ENCODE measurements at places on chromosomes 13 and 19.
A peak's percentile ranks its signal among the peaks of the same experiment; 100 is the strongest.

DNA sequence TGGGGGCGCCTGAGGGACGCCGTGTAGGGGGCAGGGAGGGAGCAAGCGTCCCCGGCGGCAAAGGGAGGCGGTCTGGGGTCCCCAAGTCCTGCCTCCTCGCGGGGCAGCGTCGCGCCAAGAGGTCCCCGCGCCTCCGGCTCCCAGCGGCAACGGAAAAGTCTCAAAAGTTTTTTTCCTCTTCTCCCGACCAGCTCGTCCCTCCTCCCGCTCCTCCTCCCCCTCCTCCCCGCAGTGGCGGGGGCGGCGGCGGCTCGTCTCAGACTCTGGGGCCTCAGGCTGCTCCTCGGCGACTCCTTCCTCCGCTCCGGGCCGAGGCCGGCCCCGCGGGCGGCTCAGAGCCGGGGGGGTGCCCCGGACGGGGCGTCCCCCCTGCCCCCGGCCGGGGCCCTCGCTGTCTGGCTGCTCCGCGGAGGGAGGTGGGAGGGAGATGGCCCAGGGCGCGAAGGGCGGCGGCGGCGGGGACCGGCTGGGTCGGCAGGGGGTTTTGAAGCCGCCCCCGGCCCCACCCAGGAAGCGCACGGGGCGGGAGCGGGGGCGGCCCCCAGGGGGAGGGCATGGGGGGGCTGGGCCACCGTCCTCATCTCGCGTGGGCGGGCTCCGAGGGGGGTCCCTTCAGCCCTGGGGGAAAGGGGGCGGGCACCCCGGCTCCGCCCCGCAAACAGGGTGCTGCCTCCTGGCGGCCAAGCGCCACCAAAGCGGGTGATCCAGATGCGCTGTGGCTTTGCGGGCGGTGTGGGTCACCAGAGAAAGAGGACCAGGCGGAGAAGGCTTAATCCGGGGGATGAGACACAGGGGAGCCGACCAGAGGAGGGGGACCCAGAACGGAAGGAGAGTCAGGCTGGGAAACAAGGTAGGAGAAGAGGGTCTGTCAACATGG, at the start of gene TGFB1:
Gene TGFB1 (minus strand): TSS at position 457 of the 877 bp plus-strand sequence. CDS start 878 bp downstream, outside the sequence.
- peak; percentile 93 for DNase-seq

DNA sequence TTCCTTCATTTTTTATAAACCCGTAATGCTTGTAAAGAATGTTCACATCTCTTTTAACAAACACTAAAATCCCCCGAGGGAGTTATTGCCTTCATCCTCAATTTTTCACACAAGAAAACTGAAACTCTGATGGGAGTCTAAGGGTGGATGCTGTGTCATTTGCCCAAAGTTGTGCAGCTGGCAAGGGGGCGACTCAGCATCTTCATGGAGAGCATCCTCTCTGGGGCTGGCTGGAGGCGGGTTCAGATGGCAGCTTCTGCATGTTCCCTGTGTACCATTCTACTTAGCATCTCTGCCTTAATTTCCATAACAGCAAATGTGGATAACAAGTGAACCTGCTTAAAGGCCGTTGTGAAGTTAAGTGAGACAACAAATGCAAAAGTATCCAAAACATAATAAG, 256.4 kb downstream of the IRS2 start:
- DNase-seq = no peak

DNA sequence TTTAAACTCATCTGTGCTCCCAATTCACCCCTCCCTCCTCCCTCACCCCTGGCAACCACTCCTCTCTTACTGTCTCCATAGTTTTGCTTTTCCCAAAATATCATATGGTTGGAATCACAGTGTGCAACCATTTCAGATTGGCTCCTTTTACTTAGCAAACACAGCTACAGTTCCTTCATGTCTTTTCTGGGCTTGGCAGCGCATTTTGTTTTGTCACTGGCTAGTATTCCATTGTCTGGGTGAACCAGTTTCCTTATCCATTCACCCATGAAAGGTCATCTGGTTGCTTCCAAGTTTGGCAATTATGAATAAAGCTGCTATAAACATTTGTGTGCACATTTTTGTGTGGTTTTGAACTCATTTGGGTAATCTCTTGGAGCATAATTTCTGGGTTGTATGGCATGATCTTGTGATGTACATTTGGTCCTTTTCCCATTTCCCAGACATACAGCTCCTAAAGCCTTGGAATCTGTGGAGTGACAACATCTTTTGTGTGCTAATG, 23.9 kb upstream of the GAS6 start:
- no peak for DNase-seq

GRCh38 chr19:53812335-53812734, 11.8 kb downstream of the NLRP12 start:
- DNase-seq = no peak

DNA sequence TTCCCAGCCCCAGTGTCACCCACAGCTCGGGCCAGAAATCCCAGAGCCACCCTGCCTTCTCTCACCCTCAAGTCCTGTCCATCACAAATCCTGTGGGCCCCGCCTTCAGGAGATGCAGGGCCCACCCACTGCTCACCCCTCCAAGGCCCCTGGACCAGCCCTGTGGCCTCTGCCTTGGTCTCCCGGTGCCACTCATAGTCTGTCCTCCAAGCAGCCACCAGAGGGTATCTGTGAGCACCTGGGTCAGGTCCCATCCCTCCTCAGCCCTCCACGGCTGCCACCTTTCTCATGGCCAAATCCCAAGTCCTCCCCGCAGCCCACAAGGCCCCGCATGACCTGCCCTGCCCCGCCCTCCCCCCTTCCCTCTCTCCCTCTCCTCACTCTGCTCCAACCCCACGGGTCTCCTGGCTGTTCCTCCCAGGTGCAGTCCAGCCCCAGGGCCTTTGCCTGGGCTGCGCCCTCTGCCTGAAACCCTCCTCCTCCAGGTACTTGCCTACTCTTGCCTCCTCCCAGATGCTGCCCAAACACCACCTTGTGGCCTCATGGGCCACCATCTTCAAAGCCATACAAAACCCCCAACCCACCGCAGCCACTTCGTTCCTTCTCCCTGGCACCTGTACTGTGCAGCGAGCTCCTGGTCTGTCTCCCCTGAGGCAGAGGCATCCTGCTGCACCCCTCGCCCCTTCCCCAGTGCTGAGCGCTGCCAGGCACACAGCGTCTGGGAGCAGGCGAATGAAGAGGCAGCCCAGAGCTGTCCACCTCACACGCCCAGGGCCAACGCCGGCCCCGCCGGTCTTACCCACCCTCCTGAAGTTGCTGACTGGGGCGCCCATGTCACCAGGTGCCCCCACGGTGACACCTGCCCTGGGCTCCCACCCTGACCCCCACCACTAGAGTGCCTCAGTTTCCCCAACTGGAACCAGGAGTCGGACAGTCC, 13.2 kb upstream of the UQCR11 start:
- no peak for DNase-seq

DNA sequence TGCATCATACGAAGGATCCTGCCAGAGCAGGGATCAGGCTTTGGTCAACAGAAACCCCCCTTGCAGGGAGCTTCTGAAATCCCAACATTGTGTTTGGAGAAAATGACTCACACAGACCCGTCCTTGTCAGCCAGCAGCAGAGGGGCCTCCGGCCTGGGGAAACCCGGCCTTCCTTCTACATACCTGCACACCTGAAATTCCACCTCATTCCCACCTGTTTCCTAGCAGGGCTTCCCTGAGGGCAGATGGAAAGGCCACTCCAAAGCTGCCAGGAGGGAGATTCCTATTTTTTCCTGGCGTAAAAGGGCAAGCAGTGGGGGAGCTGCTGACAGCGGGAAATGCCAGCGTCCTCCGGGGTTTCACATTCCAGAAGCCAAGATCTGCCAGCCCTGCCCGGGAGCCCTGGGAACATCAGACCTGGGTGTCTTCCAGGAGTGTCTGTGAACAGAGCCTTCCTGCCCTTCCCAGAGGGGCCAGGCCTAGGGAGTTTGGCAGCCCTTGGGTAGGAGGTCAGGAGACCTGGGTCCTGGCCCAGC, 3.0 kb upstream of the IGFL1 start:
- DNase-seq = no peak

GRCh38 chr13:112104881-112105234, 37.9 kb downstream of the SOX1 start:
- DNase-seq = no peak

DNA sequence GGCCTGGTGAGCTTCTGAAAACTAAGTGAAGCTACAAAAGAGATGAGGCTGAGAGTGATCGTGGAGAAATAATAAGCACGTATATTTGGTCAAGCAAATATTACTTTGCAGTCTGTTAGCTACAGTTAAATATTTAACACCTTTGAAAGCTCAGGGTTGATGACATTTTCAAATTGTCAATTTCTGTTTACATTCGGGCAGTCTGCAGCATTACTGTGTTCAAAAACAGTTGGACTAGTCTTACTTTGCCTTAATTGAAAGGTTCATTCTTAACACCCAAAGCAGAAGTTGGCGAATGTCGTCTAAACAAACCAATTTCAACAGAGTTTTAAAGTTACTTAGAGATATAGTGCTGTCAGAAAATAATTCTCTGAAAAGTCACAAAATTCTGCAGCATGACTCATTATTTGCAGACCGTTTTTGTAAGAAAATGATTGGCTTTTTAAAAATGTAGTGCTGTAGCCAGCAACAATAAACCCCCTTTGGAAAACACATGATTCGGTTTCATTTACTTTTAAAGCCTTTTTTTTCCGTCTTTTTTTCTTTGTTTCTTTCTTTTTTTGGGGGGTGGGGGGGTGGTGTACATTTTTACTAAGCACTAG, 549.0 kb downstream of the GPC6 start:
- DNase-seq = no peak
